NCI-H2029 (cell line): ENCODE measurements at places on chromosomes 4 and X.

DNA sequence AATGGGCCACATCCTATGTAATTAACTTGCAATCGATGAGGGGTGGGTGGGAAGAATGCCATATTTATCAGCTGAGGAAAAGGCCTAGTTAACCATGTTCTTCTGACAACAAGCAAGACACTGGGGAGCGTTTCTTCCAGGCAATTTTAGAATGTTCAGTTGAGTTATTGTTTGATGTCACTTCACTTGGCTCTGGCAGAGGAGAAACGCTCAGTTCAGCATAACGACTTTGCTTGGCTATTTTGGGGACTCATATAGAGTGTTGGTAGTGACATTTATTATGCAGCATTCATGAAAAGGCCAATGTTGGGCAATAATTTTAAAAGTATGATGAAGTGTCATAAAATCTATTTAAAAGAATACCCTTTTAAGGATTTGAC, 648 bp downstream of the SYNPO2 start:
- no peak for DNase-seq

DNA sequence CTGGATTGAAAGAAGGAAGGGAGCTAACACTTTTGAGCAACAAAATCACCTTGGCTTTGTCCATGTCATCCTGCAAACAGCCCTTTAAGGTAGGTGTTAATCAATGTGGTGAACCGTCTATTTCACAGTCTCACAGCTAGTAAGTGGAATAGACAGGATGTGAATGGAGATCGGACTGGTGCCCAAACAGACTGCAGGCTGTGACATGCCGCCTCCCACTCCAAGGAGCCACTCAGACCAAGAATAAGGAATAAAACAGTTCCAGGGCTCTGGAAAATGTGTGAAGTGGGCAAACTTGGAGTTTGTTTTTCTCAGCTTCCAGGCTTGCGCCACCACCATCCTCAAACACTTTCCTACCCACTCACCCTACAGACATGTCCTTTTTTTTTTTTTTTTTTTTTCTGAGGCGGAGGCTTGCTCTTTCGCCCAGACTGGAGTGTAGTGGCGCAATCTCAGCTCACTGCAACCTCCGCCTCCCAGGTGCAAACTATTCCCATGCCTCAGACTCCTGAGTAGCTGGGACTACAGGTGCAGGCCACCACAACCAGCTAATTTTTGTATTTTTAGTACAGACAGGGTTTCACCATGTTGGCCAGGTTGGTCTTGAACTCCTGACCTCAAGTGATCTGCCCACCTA, 57.7 kb upstream of the SEC24B start:
- DNase-seq, result no peak

DNA sequence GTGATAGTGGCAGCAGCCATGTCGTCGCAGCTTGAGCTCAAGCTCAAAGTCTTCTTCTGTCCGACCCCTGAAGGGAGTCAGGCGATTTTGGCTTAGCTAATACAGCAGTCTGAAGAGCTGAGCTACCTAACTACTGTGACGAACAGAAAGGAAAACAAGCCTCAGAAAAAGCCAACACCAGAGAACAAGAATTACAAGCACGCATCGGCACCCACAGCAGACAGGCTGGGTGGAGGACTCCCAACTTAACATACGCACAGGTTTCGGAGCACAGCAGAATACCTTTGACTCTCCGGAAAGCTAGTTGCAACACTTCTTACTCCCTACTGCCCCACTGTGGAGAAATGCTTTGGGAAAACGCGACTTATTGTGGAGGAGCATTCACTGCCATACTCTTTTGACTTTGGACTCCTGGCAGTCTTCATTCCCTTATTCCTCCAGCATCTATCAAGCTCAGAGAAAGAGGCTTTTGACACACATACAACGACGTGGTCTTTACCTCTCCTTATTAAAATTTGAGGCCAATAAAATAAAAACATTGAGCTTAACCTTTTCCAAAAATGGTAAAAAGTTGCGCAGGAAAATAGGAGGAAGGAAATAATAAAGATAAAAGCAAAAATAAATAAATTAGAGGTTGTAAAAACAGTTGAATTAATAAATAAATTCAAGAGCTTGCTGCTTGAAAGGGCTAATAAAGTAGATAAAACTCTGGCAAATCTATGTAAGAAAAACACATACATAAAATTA, 41.3 kb upstream of the GPC3 start:
- DNase-seq, result peak; percentile 1

- DNase-seq, result no peak
Observed at GRCh38 chrX:151852294-151852693, 60.4 kb upstream of the MAGEA4 start.

- no peak for DNase-seq
Observed at GRCh38 chr4:4693258-4693657, 151.4 kb upstream of the STX18 start.

GRCh38 chrX:65821721-65822496, 154.5 kb downstream of the MSN start:
- no peak for DNase-seq

DNA sequence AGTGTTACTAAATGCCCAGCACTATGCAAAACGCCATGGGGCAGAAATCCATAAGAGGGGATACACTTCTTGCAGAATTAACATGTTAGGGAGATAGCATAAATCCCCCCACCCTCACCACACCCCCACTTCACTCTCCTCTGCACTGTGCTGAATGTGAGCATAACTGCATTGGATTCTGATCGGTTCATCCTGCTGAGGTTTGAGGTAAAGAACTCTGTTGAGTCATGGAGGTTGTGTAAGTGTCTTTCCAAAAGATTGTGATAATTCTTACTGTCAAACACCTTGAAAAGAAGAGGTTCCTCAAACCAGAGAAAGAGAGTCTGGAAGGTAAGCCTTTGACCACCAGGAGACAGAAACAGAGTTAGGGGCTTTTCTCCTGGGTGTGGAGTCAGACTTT, 43.6 kb downstream of the RBM47 start:
- no peak for DNase-seq

DNA sequence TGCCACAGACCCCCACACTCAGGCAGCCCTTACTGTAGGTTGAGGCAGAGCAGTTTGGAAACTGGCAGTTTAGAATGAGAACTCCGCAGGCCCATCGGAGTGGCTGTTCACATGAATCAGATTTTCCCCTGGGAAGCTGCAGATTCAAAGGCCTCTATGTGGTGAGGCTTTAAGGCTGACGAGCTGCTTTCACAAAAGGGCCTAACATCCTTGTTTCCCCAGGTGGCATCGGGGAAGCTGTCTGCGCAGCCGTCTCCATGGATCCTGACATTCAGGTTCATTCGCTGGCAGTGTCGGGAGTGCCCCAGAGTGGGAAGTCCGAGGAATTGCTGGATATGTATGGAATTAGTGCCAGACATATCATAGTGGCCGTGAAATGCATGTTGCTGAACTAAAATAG, 33.7 kb downstream of the TKTL1 start:
- no peak for DNase-seq

DNA sequence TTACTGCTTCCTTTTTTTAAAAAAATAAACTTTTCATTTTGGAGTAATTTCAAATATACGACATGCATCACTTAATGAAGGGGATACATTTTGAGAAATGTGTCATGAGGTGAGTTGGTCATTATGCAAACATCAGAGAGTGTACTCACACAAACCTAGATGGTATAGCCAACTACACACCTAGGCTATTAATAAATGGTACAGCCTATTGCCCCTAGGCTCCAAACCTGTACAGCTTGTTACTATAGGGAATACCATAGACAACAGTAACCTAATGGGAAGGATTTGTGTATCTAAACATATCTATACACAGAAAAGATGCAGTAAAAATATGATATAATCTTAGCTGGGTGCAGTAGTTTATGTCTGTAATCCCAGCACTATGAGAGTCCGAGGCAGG, 29.1 kb downstream of the SETD7 start:
- no peak for DNase-seq

DNA sequence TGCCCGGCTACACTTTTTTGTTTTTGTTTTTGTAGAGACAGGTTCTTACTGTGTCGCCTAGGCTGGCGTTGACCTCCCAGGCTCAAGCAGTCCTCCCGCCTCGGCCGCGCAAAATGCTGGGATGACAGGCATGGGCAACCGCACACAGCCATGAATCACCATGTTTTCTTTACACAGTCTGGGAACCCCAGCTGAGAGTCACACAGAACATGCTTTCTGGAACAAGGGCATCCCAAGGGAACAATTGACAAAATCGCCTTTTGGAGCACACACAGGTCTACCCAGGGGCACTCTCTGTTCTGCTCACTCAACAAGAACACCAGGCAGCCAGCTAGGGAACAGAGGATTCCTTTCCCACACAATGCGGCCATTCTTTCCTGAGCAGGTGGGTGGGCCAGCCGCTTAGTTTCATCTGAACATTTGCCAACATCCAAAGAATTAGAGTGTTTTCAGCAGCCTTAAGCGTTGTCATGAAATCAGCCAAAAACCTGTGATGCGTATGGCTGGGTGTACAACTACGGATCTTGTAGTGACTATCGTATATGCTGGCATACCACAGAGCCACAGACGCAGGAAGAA, 15.7 kb downstream of the PRKX start:
- no peak for DNase-seq

- DNase-seq, result no peak
Observed at GRCh38 chr4:183257808-183258207, 62.3 kb downstream of the CLDN22 start.

- DNase-seq, result no peak
Observed at GRCh38 chrX:15988661-15989603, 134.3 kb upstream of the AP1S2 start.

GRCh38 chrX:1390621-1391369, 1.1 kb downstream of the SLC25A6 start:
- no peak for DNase-seq

DNA sequence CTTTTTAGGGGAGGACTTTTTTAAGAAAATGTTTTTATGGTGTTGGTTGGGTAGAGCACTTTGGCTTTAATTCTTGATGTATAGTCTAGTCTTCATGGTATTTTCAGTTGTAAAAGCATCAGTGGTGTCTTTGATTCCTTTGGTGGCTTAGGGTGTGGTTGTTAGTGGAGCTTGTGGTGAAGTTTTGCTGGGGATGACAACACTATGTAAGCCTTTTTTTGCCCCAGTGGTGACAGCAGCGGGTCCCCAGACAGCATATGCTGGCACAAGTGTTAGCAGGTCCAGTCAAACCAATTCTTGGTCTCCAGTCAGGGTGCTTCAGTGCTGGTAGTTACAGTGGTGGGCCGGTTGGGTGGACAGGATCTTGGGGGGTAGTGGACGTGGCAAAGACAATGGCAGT, 52.0 kb downstream of the CHIC1 start:
- no peak for DNase-seq

GRCh38 chr4:11525085-11525484, 96.4 kb upstream of the HS3ST1 start:
- DNase-seq, result no peak

- DNase-seq, result no peak
Observed at GRCh38 chr4:94459462-94460161, 7.9 kb downstream of the PDLIM5 start.

DNA sequence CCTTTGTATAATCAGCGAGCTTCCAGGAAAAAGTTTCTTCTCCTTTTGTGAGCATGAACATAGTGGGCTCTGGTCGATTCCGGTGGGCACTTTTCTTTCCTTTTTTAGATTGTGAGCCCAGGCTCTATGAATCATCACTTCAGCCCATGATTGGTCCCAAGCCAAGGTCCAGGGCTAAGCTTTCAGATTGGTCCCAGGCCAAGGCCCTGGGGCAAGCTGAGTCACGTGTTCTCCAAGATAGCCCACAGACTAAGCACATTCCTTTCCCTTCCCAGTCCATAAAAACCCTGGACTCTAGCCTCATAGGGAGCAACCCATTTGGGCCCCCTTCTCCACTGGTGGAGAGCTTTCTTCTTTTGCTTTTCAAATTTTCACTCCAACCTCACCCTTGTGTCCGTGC, 430.5 kb downstream of the NAP1L3 start:
- no peak for DNase-seq

DNA sequence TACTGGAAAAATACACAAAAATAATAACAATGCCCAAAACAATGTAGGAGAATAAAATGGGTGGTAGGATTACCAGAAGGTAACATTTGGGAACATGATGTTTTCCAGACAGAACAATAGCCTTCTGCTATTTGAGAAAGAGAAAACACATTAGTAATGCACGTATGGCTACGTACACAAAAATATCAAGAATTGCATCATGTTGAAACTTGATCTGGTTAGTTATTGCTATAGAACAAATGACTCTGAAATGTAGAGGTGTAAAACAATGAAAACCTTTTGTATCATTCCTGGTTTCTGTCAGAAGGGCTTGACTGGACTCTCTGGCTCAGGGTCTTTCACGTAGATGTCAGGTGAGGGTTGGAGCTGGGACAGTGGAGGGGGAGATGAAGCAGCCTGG, 1040.0 kb downstream of the FAT4 start:
- peak; percentile 42 for DNase-seq

GRCh38 chrX:39772057-39772832, 325.5 kb downstream of the BCOR start:
- DNase-seq, result peak; percentile 57

DNA sequence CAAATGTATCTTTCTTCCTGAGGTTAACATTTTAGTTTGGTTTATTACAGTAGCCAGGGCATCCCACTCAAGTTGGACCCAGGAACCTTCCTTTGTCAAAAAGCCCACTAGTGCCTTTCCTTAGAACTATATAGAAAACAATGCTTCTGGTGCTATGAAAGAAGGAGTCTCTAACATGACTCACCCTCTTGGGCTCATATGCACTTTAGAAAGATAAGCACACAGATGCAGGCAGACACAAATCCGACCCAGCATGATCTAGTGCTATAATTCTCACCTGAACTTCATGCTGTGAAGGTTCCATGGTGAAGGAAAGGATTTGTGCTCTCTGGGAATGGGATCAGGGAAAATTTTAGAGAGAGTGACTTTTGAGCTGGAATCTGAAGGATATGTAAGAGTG, 289.4 kb downstream of the ANKRD50 start:
- DNase-seq, result no peak

DNA sequence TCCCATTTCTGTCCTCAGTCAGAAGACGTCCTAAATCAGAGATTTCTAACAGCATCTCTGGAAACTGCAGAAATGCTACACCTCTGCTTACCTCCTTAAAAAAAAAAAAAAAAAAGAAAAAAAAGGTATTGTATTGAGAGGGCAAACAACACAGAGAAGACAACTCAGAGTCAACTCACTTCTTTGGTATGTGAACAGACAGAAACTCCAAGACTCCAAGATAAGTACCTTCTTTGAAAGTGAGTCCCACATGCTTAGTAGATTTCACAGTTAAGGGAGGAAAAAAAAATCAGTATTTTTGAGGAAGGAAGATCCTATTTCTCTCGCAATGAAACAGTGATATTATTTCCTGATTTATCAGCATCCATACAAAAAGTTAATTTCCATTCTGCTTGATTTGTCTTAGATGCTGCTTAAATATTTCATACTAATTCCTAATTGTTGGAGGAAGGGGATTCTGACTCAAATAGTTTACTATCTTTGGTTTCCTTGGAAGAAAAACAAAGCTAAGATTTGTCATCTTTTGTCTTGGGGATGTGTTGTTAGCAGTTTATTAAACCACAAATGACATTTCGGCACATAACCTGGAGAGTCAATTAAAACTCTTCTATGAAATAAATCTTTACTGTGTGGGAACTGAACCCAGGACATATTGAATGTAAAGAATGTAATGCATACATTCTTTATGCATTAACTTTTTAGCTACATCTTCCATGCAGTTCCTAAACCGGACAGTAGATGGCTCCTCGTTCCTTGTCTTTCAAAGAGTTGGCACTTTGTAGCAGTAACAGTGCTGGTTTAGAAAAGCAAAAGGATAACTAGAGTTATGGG, 4.7 kb downstream of the RASGEF1B start:
- DNase-seq, result peak; percentile 71

- no peak for DNase-seq
Observed at GRCh38 chrX:151346931-151347543, 50.0 kb upstream of the VMA21 start.

- no peak for DNase-seq
Observed at GRCh38 chr4:1087371-1087770, 26.0 kb downstream of the RNF212 start.
